ENCODE measurements at places on chromosomes 1 and 21. TPM values are rescaled to one million over a fixed set of nuclear protein-coding genes. Genes with fewer than 3 reads are reported as not detected.

- peaks cover 44% of the 10 kb centered on the region for H3K4me1 ChIP-seq
- no peak for DNase-seq
- H3K27me3 ChIP-seq: peaks cover 29% of the 10 kb centered on the region
- peaks cover 2% of the 10 kb centered on the region for H3K36me3 ChIP-seq
- H3K4me3 ChIP-seq: no peak overlapping the region
- peak overlapping the region; percentile 100 for H3K27ac ChIP-seq
Observed at GRCh38 chr21:42782723-42783242, 96.6 kb downstream of the WDR4 start.

- peaks cover 1% of the 10 kb centered on the region for H3K36me3 ChIP-seq
- H3K27ac ChIP-seq: peak overlapping the region; percentile 86
- peak overlapping the region; percentile 30 for H3K4me3 ChIP-seq
- no peaks in the 10 kb centered on the region for H3K27me3 ChIP-seq
Observed at GRCh38 chr1:25031966-25032667, 102.0 kb upstream of the RUNX3 start.

GRCh38 chr1:56808410-56808809, 10.8 kb downstream of the FYB2 start:
- no peaks in the 10 kb centered on the region for H3K36me3 ChIP-seq
- no peak overlapping the region for H3K27ac ChIP-seq
- no peak overlapping the region for H3K4me3 ChIP-seq
- DNase-seq: no peak
- no peaks in the 10 kb centered on the region for H3K4me1 ChIP-seq

Gene F3
- total RNA-seq: not detected

GRCh38 chr1:183913567-183913993, 108.7 kb downstream of the RGL1 start:
- no peak for DNase-seq
- H3K4me3 ChIP-seq: no peak overlapping the region
- H3K4me1 ChIP-seq: peaks cover 17% of the 10 kb centered on the region
- H3K36me3 ChIP-seq: peaks cover 2% of the 10 kb centered on the region
- H3K27me3 ChIP-seq: no peaks in the 10 kb centered on the region
- H3K27ac ChIP-seq: no peak overlapping the region

DNA sequence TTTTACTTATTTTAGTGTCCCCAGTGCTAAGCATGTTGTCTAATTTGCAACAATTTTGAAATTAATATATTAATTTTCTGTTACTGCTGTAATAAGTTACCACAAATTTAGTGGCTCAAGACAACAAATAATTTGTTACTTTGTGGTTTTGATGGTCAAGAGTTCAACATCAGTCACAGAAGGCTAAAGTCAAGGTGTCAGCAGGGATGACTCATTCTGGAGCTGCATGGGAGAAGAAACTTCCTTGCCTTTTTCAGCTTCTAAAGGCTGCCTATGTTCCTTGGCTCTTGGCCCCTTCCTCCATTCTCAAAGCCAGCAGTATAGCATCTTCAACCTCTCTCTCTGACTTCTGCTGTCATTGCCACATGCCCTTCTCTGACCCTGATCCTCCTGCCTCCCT, 271.8 kb downstream of the HLX start:
- H3K4me3 ChIP-seq: no peak overlapping the region
- no peak overlapping the region for H3K27ac ChIP-seq
- H3K27me3 ChIP-seq: no peaks in the 10 kb centered on the region
- no peaks in the 10 kb centered on the region for H3K4me1 ChIP-seq
- no peaks in the 10 kb centered on the region for H3K36me3 ChIP-seq

DNA sequence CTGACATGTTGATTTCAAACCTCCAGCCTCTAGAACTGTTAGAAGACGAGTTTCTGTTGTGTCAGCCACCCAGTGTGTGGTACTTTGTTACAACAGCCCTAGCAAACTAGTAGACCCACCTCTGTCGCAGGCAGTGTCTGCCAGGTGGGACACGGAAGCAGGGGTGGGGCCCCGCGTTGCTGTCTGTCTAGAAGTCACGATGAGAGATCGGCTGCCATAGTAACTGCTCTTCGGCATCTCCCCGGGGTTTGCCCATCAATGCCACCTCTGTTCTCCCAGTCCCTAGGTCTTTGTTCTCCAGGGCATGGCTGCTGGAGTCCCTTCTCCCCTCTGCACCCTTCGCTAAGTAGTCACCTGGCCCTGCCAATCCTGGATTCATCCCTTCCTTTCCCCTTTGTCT, 15.2 kb upstream of the CLSTN1 start:
- H3K4me3 ChIP-seq: no peak overlapping the region
- H3K27me3 ChIP-seq: peaks cover 5% of the 10 kb centered on the region
- no peak for DNase-seq
- no peak overlapping the region for H3K27ac ChIP-seq

GRCh38 chr1:170225781-170226530, 80.2 kb downstream of the NTMT2 start:
- no peaks in the 10 kb centered on the region for H3K36me3 ChIP-seq
- no peak overlapping the region for H3K4me3 ChIP-seq
- H3K4me1 ChIP-seq: no peaks in the 10 kb centered on the region

Gene WNT3A
- not detected for total RNA-seq

DNA sequence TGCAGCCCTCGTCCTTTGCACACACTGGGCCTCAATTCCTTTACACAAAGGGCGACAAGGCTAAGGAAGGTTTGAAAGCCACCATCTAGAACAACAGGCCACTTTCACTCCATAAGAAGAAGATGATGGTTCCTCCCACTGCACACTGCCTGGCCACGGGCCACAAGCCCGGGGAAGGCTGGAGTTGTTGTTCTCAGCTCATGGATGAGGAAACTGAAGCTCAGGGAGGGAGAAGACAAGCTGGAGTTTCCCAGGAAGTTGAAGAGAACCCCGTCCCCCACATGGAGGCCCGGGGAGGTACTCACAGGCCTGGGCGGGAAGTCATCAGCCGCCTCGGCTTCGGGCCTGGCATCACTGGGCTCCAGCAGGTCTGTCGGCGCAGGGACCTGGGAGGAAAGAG, 24.6 kb upstream of the DDOST start:
- no peak overlapping the region for H3K4me3 ChIP-seq
- no peak overlapping the region for H3K27ac ChIP-seq
- no peaks in the 10 kb centered on the region for H3K36me3 ChIP-seq
- DNase-seq: no peak
- H3K4me1 ChIP-seq: peaks cover 3% of the 10 kb centered on the region

Gene PLEKHN1
- 3.2 TPM for total RNA-seq

GRCh38 chr1:50103615-50104081, 5.1 kb upstream of the ELAVL4 start:
- DNase-seq: no peak
- peaks cover 12% of the 10 kb centered on the region for H3K27me3 ChIP-seq
- H3K4me1 ChIP-seq: no peaks in the 10 kb centered on the region
- no peaks in the 10 kb centered on the region for H3K36me3 ChIP-seq
- no peak overlapping the region for H3K4me3 ChIP-seq
